H1 (cell line): ENCODE measurements at places on chromosomes 12 and 14.

GRCh38 chr12:82595941-82596340, 90.8 kb upstream of the TMTC2 start:
- H3K4me3 ChIP-seq: no peak overlapping the region
- DNase-seq: no peak
- H3K4me1 ChIP-seq: no peaks in the 10 kb centered on the region
- H3K27ac ChIP-seq: no peak overlapping the region
- H3K27me3 ChIP-seq: no peaks in the 10 kb centered on the region

DNA sequence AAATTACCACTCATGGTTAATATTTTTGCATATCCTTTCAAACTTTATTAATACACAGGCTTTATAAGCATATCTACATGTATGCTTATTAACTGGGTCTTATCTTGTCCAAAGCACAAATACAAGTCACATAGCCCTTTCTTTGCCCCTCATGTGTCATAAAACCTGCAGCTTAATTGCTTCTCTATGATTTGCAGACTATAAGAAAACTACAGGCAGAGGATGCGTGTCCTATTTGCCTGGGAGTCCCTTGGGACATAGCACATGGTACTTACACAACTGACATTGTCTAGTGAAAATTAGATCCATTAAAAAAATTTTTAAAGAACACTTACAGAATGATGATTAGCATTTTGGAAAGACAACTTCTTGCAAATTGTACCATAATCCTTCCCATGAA, 190.5 kb upstream of the PLEKHA5 start:
- DNase-seq: no peak
- H3K4me3 ChIP-seq: no peak overlapping the region
- H3K27me3 ChIP-seq: no peaks in the 10 kb centered on the region
- H3K27ac ChIP-seq: no peak overlapping the region

- H3K27ac ChIP-seq: peak overlapping the region; percentile 20; the same call in 1 of the 2 replicates
- H3K4me3 ChIP-seq: no peak overlapping the region
- H3K4me1 ChIP-seq: peaks cover 10% of the 10 kb centered on the region
- peak; percentile 51 for DNase-seq
- H3K36me3 ChIP-seq: no peaks in the 10 kb centered on the region
Observed at GRCh38 chr12:82708061-82708879, 21.6 kb downstream of the TMTC2 start.

DNA sequence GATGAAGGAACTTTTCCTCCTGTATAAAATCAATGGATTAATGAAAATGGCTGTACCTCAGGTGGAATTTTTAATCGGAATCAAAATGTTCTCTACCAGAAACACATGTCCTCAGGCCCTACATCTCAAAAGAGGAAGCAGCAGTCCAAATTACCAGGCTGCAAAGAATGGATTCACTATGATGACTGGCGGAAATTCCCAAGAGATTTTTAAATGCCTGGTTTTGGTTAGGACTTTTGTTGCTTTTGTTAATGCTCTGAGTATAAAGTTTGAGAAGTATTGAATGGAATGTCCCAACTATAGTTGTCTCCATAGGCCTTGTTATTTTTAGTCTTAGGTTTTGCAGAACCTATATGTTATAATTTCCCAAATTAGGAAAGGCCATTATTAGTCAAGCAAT, 11.2 kb upstream of the IFNG start:
- no peak overlapping the region for H3K27ac ChIP-seq
- DNase-seq: no peak
- no peak overlapping the region for H3K4me3 ChIP-seq
- H3K4me1 ChIP-seq: no peaks in the 10 kb centered on the region
- H3K36me3 ChIP-seq: no peaks in the 10 kb centered on the region

- H3K27me3 ChIP-seq: no peaks in the 10 kb centered on the region
- DNase-seq: no peak
- no peak overlapping the region for H3K4me3 ChIP-seq
- H3K4me1 ChIP-seq: peaks cover 2% of the 10 kb centered on the region; the same call in 1 of the 2 replicates
- no peak overlapping the region for H3K27ac ChIP-seq
- H3K36me3 ChIP-seq: no peaks in the 10 kb centered on the region
Observed at GRCh38 chr12:26465419-26466097, 270.2 kb downstream of the SSPN start.

- no peak overlapping the region for H3K27ac ChIP-seq
- no peak overlapping the region for H3K4me3 ChIP-seq
- peaks cover 34% of the 10 kb centered on the region for H3K4me1 ChIP-seq
- no peak for DNase-seq
- H3K27me3 ChIP-seq: no peaks in the 10 kb centered on the region
- H3K36me3 ChIP-seq: no peaks in the 10 kb centered on the region
Observed at GRCh38 chr12:11811008-11811407, 161.5 kb downstream of the ETV6 start.

DNA sequence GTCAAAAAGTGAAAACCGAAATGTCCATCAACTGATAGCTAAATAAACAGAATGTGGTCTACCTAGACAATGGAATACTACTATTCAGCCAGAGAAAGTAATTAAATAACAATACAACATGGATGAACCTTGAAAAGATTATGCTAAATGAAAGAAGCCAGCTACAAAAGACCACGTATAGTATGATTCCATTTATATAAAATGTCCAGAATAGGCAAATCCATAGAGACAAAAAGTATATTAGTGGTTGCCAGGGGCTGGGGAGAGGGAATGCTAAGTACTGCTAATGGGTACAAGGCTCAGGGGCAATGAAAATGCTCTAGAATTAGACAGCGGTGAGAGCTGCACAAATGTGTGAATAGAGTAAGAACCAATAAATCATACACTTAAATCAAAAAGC, 29.9 kb downstream of the CDC42BPB start:
- no peaks in the 10 kb centered on the region for H3K36me3 ChIP-seq
- H3K4me1 ChIP-seq: peaks cover 3% of the 10 kb centered on the region
- no peak overlapping the region for H3K27ac ChIP-seq
- no peak for DNase-seq
- H3K27me3 ChIP-seq: no peaks in the 10 kb centered on the region

DNA sequence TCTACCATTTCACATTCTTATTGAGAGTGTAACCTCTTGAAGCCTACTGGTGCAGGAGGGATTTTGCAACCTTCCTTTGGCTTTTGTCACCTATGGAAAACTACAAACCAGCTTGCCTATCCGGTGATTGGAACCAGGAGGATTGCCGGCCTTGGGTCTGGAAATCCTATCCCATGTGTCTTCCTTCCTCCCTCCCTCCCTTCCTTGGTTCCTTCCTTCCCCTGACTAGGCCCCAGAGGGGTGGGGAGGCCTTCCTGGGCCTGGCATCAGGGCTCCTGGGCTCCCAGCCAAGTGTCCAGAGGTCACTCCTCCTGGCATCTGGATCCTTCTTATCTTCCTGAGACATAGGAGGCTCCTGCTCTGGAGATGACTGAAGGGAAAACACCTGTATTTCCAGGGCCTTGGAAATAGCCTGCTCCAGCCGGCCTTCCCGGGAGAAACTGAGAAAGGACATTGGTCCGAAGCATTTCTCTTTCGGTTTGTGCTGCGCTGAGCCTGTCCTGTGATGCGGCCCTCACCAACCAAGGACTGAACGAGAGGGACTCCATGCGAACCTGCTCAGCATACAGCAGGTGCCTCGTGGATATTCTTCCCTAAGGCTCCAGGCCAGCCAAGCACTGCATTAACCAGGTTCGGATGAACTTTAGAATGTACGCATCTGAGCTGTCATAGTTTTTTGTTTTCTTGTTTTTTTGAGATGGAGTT, 43.4 kb downstream of the PSMA6 start:
- DNase-seq: no peak
- no peak overlapping the region for H3K27ac ChIP-seq
- no peaks in the 10 kb centered on the region for H3K36me3 ChIP-seq
- H3K4me1 ChIP-seq: peaks cover 22% of the 10 kb centered on the region
- H3K4me3 ChIP-seq: no peak overlapping the region

GRCh38 chr14:72201645-72202044, 269.4 kb downstream of the RGS6 start:
- no peak overlapping the region for H3K4me3 ChIP-seq
- no peaks in the 10 kb centered on the region for H3K4me1 ChIP-seq
- H3K27me3 ChIP-seq: no peaks in the 10 kb centered on the region
- H3K36me3 ChIP-seq: no peaks in the 10 kb centered on the region
- DNase-seq: no peak

- H3K4me3 ChIP-seq: no peak overlapping the region
- no peaks in the 10 kb centered on the region for H3K36me3 ChIP-seq
- H3K27ac ChIP-seq: no peak overlapping the region
- no peaks in the 10 kb centered on the region for H3K27me3 ChIP-seq
- no peaks in the 10 kb centered on the region for H3K4me1 ChIP-seq
- DNase-seq: no peak
Observed at GRCh38 chr14:21997300-21997699, 323.7 kb upstream of the OR4E1 start.

DNA sequence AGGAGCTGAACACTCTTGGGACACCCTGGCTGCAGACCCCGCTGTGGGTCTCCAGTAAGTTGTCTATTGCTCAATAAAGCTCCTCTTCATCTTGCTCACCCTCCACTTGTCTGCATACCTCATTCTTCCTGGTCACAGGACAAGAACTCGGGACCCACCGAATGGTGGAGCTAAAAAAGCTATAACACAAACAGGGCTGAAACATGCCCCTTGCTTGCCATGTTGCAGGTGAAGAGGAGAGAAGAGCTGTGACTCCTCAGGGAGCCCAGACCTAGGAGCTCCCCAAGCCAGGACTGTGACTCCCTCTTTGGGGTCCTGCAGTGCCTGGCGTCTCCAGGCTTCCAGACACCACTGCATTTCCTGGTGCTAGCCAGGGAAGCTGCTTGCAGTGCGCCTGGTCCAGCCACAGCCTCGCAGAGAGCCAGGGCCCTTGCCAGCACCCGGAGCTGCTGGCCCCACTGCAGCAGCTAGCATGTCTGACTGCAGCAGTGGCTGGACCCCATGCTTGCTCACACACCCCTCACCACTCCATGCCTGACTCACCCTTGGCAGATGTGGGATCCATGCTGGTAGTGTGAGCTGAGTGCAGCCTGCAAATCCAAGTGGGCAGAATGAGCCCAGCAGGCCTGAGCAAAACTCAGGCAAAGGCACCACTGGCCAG, 37.1 kb upstream of the OR5AU1 start:
- peaks cover 7% of the 10 kb centered on the region for H3K4me1 ChIP-seq
- no peak overlapping the region for H3K27ac ChIP-seq
- DNase-seq: no peak
- no peaks in the 10 kb centered on the region for H3K27me3 ChIP-seq

DNA sequence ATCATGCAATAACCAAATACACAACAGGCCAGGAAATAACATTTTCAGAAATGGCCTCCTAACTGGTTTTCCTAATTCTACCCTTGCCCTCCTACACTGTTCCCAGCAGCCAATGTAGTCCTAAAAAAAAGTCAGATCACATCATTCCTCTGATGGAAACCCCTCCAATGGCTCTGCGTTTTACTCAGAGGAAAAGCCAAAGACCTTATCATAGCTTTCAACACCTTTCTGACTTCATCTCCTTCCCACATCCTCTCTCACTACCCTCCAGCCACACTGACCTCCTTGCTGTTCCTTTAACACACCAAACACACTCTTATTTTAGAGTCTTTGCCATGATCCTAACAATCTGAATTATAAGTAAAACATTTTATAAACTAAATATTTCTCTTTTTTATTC, 1.1 kb downstream of the MED6 start:
- no peaks in the 10 kb centered on the region; the same call in 1 of the 2 replicates for H3K4me1 ChIP-seq
- DNase-seq: no peak
- H3K4me3 ChIP-seq: peak overlapping the region; percentile 96
- H3K27me3 ChIP-seq: no peaks in the 10 kb centered on the region

GRCh38 chr12:111107392-111108178, 187.2 kb upstream of the MYL2 start:
- DNase-seq: no peak
- no peaks in the 10 kb centered on the region for H3K4me1 ChIP-seq
- no peak overlapping the region for H3K27ac ChIP-seq

DNA sequence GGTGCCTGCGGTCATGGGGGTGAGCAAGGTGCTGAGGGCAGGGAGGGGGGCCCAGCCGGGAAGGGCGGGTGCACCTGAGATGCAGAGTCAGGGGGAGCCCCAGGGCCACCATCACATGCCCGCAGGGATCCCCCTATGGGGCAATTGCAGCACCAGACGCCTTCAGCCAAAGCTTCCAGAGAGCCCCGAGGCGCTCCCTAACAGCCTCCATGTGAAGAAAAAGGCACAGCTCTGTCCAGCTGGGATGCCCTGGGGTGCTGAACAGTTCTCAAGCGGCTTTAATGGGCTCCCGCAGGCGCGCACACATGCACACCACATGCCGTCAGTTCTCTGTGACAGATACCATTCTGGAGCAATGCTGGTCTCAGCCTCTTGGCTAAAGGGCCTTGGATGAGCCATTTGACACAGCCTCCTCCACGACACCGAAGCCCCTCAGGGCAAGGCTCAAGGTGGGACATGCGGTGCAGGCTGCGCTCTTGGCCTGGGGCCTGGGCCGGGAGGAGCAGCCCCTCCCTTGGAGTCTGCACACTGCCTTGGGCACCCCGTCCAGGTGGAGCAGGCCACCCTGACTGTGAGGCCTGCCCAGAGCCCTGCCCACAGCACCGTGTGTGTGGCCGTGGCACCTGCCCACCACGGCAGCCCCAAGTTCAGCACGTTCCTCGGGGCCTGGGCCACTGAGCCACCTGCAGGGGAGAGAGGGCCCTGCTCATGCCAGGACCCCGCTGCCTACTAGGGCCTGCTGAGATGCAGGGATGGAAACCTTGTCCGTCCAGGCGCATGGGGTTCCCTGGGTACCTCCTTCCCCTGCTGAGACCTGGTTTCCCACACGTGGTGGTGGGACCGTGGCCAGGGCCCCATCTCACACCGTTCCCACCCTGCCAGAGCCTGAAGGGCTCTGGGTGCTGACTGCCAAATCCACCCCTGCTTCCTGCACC, 7.7 kb downstream of the XRCC3 start:
- no peak for DNase-seq
- H3K4me3 ChIP-seq: no peak overlapping the region
- H3K27me3 ChIP-seq: no peaks in the 10 kb centered on the region
- no peak overlapping the region for H3K27ac ChIP-seq

DNA sequence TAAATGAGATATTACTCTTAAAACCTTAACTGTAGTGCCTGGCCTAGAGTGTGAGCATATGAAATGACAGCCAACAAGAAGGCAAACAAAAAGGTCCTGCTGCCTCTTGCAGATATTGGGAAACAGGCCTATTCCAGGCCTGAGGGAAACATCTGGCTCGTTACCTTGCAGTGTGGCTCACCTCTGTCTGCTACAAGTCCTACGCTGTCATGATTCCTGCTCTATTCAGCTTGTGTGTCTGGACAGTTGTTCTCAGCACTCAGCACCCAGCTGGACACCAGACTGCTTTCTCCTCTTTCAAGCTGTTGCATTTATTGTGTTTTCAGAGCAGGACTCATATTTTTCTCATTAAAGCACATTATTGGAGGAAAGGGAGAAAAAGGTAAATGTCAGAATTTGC, 113.5 kb downstream of the TMTC2 start:
- H3K27ac ChIP-seq: no peak overlapping the region
- no peak overlapping the region for H3K4me3 ChIP-seq
- H3K36me3 ChIP-seq: no peaks in the 10 kb centered on the region
- H3K4me1 ChIP-seq: no peaks in the 10 kb centered on the region
- DNase-seq: no peak
